ENCODE measurements at places on chromosomes 5 and 9.

GRCh38 chr9:87751423-87751822, 25.5 kb downstream of the CTSL start:
- DNase-seq = no peak

DNA sequence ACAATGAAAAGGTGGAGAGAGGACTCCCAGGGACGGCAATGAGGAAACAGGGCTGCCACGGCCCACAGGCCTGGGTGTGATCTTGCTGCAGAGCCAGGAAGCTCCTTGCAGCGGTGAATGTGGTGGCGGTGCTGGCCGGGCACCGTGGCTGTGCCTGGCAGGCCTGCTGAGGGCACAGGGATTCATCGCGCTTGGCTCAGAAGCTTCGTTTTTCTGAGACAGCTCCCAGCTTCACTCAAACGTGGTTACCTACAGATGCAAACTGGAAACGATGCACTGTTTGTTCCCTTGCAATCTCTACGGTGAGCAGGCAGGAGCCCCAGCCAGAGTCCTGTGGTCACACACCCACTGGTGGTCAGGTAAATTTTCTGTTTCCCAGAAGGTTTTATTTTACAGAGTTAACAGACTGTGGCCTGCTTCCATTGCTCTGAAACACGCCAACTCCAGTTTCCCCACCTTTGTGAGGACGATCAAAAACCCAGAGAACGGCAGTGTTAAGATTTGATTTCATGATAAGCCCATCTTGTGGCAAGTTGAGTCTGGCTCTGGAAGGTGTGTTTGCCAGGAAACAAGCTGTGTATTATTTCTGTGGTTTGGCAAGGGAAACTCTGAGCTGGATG, 183.9 kb downstream of the AUH start:
- DNase-seq = no peak

GRCh38 chr9:124248066-124248465, 9.7 kb upstream of the NEK6 start:
- DNase-seq = no peak

GRCh38 chr5:58037899-58038298, 422.0 kb downstream of the PLK2 start:
- no peak for DNase-seq

- DNase-seq = no peak
These were observed 58.4 kb upstream of the ALDH1A1 start for GRCh38 chr9:73011181-73011750.
